Activated T-cell treated with anti-CD3 and anti-CD28 coated beads, Interleukin-2, amount 50 U/mL, for 1 hour (primary cell): ENCODE measurements at places on chromosomes 2 and 18.

DNA sequence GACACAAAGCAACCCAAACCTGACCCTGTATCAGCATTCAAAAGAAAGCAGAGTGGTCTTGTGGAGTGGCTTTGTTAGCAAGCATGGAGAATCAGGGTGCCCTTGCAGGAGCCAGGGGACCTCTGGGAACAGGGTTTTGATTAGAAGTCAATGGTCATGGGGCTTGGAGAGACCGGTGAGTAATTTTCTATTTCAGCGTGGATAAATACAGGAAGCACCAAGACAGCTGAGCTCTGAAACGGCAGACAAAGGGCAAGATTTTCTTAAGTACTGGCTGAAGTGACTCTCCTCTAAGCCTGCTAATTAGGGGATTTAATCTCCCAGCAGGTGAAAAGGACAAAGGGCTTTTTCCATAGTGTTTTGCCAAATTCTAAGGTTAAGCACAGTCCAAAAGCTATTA is 78.0 kb upstream of the GAREM1 start:
- no peak for DNase-seq

DNA sequence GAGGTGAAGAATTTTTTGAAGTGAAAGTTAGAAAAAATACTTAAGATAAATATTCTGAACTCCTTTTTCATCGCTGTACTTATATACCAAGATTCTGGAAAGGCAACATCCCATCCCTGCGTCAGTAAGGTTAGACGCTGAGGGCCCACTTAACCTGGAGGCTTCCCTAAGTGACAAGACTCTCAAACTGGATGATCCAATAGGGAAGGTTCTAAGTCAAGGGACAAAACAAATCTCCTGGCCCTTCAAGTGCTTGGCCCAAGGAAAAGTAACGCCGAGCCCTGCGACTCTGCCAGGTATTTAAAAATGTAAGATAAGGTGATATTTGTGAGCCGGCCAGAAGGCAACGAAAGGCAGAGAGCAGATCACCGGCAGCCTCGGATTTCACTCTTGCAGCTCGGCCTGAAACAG is 1.3 kb downstream of the STK39 start:
- no peak for DNase-seq

DNA sequence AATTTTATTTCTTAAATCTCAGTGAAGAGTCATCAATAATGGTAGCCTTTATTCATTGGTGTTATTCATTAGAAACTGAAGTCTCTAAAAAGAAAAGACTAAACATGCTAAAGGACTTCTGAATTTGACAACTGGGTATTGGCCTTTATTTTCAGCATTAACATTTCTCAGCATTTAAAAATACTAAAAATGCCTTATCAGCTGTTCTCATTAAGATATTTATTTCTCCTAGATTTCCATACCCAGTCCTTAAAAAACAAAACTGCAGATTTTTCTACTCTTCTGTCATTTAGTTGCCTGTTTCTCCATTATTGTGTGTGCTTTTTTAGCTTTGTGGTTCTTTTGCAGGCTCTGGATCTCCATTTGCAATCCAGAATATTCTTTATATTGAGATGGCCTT is 31.2 kb upstream of the METAP1D start:
- DNase-seq, result no peak

- DNase-seq, result no peak
These were observed 40.3 kb upstream of the IGFBP5 start for GRCh38 chr2:216735668-216736067.

DNA sequence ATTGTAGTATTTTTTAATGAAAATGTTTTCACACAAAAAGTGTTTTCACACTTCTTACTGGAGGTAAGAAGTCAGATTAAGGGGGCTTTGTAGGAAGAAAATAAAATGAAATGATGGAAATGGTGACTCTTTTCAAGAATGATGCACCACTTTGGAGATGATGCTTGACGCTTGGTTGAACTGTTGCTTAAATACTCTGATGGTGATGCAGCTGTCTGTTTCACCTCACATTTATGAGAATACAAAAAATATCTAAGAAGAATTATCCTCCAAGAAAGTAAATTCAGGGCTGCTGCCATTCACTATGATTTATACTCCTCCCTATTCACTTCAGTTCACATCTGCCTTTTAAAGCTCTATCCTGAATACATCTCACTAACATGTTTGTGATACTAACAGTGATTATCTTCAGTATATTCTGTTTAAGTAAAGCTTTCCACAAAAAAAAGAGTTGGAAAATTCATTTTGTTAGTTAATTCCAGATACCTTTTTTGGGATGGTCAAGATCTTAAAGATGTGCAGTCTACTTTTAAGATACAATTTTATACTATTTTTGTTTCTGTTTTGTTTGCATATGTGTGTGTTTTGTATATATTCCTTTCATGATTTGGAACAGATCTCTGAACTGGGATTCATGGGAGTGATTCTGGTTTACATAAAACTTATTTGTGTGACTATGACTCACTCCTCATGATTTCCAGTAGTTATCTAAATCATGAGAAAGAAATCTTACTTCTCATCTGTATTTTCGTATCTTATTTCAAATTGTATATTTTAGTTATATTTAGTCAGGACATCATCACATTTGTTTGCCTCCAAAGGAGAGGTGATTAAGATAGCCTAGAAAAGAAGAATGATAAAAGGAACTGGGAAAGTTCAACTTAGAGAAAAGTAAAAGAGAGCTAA is 53.1 kb downstream of the SLC39A10 start:
- no peak for DNase-seq

GRCh38 chr18:9760641-9761040 is 52.5 kb downstream of the RAB31 start:
- DNase-seq, result no peak

- no peak for DNase-seq
These were observed 837.7 kb upstream of the SLC39A10 start for GRCh38 chr2:194819367-194819766.

- DNase-seq, result no peak
These were observed 33.2 kb downstream of the SMARCAL1 start for GRCh38 chr2:216445501-216445900.

- DNase-seq, result no peak
These were observed 1604.8 kb upstream of the ZEB2 start for GRCh38 chr2:146124741-146125140.

DNA sequence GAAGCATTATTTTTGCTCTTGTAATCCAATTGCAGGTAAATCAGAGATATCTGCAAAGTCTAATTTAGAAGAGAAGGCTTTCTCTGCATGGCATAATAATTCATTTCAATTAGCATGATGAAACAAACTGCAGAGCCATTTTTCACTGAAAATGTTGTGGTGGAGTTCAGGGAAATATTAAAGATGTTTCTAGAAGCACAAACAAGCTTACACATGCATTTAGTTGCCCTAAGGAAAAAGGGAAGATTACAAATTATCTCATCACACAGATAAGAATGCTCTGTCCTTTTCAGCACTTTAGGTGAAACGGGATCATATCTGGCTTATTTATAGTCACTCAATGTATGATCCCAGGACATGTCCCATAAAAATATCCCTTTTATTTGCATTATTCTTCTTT is 252.1 kb upstream of the TANK start:
- DNase-seq, result no peak

DNA sequence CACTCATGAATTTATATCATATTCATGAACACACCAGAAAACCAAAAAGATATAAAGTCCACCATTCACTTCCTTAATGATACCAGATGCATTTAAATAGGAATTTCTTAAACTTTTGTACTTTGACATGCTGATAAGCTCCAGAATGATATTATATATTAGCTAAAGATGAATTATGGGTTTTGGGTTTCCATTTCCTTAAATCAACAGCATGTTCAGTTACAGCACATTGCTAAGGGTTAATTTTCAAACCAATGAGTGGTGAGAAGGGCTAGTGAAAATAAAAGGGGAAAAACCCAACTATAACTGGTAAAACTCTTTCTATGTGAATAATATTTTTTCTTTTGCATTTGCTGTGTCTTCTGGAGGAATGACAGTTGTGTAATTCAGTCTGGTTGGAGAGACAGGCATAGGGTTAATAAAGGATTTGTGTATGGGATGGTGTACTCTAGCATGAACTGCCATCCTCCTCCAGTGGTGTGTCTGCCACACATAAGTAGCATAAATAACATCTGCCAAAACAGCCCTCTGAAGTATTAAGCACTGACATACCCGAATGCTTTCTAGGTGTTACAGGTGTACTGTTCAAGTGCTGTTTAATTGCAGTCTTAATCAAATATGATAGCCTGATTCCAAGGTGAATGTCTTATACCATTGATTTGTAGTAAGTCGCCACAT is 19.3 kb upstream of the CPS1 start:
- DNase-seq, result no peak

DNA sequence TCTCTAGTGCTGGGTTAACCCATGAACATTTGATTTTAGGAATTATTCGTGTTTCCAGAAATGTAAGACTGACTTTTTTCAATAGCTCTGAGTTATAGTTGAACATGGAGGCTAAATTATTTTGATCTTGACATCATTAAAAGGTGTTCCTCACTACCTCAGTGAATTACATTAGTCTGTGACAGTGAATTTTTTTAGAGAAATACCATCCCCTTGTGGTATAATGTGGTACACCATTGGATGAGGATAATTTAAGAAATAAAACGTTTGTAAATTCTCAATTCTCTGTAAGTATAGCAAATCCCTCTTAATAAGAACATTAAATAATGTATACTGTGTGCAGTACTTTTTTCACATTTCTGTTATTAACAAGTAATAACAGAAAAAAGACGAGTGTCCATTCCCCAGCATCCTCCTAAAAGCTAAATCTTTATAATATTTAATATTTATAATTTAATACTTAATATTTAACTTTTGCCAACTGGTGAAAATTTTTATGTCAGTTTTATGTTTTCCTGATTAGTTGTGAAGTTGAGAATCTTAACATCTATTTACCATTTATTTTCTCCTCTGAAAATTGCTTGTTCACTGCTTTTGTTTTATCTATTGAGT is 70.3 kb upstream of the CWC22 start:
- DNase-seq, result no peak

GRCh38 chr2:215059724-215060123 is 78.7 kb downstream of the ABCA12 start:
- no peak for DNase-seq

DNA sequence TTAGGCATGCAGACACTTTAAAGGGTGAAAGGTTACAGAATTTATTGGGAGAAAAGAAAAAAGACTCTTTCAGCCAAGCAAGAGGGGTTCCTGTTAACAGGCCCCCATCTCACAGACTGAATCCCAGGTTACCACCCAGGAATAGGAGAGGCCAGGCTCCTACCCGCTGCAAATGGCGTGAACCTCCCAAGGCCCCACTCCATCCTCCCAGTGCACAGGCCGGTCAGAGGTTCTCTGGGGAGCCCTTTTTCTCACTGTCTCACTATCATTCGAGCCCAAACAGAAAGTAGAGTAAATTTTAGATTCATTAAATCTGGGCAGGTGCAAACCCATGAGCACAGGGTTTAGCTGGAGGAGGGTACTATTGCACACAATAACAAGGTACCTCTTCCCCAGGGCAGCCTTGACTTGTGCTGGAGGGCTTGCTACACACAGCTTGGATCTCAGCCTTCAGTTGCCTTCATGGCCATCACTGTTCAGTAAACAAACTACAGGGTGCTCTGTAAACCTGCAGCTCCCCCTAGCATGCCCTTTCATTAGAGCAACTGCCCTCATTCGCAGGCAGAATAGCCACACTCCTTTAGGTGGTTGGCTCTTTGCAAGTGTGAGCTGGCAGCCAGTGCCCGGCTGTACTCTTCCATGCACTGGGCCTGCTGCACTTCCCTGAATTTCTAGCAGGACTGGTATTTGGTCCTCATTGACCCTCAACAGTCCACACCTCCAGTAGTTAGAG is 7.3 kb upstream of the PLEK start:
- DNase-seq, result no peak

GRCh38 chr2:127313406-127313805 is 19.5 kb upstream of the ERCC3 start:
- DNase-seq, result no peak

DNA sequence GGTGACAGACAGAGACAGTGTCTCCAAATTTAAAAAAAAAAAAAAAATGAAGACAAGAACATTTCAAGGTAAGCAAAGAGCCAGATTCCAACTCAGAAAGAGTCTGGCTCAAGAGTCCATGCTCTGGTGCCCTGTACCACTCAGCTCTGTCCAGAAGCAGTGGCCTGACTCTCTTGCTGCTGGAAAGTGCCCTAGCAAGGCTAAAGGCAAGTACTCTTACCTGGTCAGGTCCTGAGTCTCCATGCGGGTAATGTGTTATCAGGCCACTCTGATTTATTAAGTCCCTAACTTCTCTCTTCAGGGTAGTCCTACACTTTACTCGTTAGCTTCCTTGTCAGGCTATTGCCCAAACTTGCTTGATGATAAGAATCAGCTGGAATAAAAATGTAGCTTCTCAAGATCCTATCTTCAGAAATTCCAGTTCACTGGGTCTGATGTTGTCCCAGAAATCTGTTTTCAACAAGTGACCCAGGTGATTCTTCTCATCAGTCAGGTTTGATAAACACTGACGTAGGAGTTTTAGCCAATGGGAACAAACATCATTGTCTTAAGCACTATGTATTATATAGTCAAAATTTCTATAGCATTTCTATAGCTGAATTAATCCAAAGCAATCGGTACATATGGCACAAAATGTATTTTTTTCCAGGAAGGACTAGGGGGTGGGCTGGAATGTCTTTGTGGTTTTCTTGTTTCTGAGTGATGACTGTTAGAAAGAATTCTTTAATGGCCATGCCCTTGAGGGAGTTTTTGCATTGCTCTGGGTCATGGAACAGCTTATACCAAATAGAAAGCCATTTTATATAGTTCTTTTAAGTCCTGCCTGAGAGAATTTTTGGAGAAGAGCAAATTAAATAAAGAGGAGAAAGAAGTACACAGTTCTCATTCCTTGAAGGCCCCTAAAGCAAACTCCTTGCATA is 139.9 kb upstream of the DNMT3A start:
- DNase-seq, result no peak

GRCh38 chr2:149219856-149220255 is 110.5 kb upstream of the LYPD6 start:
- no peak for DNase-seq

DNA sequence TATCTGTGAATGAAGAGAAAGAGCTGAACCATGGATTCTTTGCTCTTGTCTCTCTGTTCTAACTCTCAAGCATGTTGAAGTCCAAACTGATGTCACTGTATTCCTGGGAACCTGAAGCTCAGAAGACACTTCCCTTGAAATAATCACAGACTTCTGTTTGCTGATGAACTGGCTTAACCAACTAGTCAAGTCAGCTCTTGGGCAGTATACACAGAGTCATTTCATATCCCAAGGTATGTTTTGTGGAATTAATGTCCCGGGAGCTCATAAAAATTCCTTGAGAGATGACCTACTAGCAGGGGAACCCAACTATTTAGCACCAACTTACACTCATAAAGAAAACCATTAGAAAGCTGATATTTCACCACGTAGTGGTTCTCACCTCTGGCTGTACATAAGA is 156.6 kb downstream of the NR4A2 start:
- DNase-seq, result no peak

GRCh38 chr2:43265001-43265400 is 38.6 kb upstream of the ZFP36L2 start:
- no peak for DNase-seq

- DNase-seq, result no peak
These were observed 32.9 kb upstream of the CCDC93 start for GRCh38 chr2:118046634-118047210.

- DNase-seq, result no peak
These were observed 38.1 kb upstream of the EML6 start for GRCh38 chr2:54685263-54685775.
